Muscle of back (tissue), 13 donors: ENCODE measurements at places on chromosomes 7 and 10. TPM values are rescaled to one million over a fixed set of nuclear protein-coding genes. Genes with fewer than 3 reads are reported as not detected.

SAMD9L gene
- polyA plus RNA-seq = 5.3 TPM

NPFFR1 gene
- polyA plus RNA-seq = 0.07 TPM

LRRD1 gene
- 0.19 TPM for polyA plus RNA-seq

NXPH1 gene
- polyA plus RNA-seq = not detected

A1CF gene
- polyA plus RNA-seq = not detected

OR2A5 gene
- not detected for polyA plus RNA-seq

FGF8 gene
- polyA plus RNA-seq = 0.52 TPM
